ENCODE measurements at places on chromosomes 3 and 15.

DNA sequence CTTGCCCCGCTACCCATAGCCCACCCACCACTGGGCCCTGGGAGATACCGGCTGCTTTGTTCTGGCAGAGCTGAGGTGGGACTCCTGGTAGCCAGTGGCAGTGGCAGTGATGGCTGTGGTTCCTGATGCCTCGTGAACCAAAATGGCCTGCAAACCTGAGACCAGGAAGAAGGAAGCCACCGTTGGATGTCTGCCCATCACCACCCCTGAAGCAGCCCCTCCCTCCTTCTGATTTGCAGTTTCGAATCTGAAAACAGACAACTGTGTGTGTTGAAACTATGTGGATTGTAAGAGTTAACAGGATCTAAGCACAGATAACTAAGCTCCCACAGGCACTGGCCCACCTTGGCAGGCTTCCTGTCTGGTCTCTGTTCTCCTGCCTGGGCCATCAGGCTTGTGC, 66.6 kb downstream of the NUP210 start:
- DNase-seq = no peak

DNA sequence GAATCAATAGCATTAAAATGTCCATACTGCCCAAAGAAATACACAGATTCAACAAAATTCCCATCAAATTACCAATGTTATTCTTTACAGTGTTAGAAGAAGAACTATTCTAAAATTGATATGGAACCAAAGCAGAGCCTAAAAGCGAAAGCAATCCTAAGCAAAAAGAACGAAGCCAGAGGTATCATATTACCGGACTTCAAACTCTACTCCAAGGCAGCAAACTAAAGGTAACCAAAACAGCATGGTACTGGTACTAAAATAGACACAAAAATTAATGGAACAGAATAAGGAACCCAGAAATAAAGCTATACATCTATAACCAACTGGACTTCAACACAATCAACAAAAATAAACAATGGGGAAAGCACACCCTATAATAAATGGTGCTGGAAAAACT, 167.5 kb downstream of the ADAMTS9 start:
- no peak for DNase-seq

- no peak for DNase-seq
Measured at GRCh38 chr3:41508063-41508696, 308.9 kb downstream of the CTNNB1 start.

DNA sequence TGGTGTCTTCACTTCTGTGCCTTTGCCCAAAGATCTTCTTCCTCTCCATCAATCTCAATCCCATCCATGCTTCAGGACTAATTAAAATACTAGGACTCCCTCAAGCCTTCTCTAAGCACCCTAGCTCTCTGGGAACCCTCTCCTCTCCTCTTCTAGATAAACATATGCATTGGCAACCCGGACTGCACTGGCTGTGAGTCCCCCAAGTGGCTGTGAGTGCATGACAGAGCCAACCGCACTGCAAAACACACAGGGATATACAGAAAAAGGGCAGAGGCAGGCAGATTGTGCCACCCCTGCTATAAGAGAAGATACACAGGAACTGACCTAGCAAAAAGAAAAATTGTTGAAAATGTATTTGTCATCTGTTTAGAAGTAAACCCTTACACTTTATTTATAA, 457.1 kb downstream of the MFSD1 start:
- DNase-seq = no peak

- no peak for DNase-seq
Measured at GRCh38 chr3:59880717-59881116, 830.9 kb upstream of the CFAP20DC start.

- DNase-seq = no peak
Measured at GRCh38 chr3:106114220-106114619, 245.4 kb upstream of the CBLB start.

DNA sequence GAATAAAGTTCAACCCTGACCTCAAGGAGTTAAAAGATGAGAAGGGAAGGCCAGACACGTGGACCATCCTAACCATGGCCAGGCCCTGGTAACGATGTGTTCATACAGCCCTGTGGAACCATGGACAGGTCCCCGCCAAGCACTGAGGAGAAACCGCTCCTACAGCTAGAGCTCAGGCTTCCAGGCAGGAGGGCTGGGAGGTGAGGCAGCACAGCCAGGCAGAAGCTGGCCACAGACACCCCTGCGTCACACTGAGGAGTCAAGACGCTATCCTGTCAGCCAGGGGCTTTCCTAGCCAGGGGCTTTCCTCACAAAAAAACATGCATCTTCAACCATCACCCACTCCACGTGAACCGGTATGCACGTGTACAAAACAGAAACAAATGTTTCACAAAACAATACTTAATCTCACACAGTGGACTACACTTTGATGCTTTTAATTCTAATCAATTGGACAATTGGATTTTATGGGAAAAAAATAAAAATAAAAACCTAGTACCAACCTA, 73.2 kb downstream of the TBC1D2B start:
- no peak for DNase-seq

DNA sequence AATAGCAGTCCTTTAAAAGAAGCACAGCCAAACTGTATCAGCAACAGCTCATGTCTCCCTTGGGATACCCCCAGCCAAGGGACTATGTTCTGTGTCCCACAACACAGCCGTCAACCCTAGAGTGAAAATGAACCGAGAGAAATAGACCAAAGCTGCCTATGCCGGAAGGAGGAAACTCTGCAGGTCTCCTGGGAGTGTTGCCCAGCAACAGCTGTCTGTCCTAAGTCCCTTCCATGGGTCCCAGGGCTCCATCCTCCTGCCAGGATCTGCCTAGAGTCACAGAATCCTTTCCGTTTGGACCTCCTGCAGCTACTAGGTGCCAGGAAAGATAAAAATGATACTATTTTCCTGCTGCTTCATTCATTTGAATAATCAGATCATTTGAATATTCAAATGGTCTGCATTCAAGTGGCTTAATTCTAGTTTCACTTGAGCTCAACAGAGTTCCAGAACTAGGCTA, 53.1 kb downstream of the TRANK1 start:
- DNase-seq = no peak

DNA sequence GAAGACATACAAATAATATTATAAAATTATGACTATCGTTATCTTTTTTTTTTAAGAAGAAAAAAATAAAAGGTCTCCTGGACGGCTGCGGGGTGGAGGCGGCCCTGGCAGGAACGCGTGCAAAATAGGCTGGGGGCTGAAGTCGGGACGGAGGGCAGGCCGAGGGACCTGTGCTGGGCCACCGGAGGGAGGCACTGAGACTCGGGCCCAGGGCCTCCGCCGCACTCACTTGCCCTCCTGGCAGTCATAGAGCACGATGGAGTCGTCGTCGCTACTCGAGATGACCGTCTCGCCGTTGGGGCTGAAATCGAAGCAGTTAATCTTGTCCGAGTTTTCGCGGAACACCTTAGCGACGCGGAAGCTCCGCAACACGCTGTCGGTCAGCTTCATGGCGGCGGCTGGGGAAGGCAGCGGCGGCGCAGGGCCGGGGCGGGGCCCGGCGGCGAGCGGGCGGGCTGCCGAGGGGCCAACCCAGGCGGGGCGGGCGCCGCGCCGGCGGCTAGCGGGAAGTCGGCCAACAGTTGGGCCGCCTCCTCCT, 408 bp downstream of the WDR82 start:
- DNase-seq = no peak

GRCh38 chr3:12334786-12335185, 45.9 kb downstream of the PPARG start:
- no peak for DNase-seq

GRCh38 chr3:141070229-141070628, 19.1 kb downstream of the SPSB4 start:
- DNase-seq = no peak

- no peak for DNase-seq
Measured at GRCh38 chr3:188299068-188299467, 145.1 kb downstream of the LPP start.

DNA sequence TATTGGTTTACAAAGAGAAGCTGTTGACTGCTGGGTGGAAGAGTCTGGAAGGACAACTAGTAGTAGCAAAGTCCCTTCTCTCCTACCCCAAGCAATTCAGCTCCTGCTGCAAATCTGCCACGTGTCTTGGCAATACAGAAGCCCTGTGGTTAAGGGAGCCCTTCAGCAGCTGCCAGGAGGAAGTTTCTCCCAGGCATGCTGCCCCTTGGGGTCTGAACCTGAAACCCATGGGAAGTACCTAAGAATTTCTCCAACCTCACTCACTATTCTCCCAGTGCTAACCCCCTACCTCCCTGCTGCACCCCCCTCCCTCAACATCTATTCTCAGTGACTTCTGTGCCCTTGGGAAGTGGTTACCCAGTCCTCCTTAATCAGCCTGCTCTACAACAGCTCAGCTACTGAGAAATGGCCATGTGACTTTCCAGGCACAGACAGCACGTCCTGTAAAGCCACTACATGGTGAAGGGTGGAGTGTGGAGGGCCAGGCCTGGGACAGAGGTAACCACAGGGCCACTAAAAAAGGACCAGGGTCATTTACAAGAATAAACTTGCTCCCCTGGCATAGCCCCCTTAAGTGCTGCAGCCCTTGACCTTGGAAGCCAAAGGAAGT, 316.6 kb downstream of the NTRK3 start:
- DNase-seq = no peak

GRCh38 chr15:81256916-81257315, 60.2 kb downstream of the IL16 start:
- peak; percentile 49 for DNase-seq
